ENCODE measurements at places on chromosomes 11 and 22.

- no peak for DNase-seq
These were observed 17.0 kb downstream of the FADD start for GRCh38 chr11:70220136-70220535.

- no peak for DNase-seq
These were observed 62.5 kb upstream of the GAL start for GRCh38 chr11:68621826-68622225.

- DNase-seq: no peak
These were observed 26.2 kb upstream of the SHISAL1 start for GRCh38 chr22:44338906-44339305.

DNA sequence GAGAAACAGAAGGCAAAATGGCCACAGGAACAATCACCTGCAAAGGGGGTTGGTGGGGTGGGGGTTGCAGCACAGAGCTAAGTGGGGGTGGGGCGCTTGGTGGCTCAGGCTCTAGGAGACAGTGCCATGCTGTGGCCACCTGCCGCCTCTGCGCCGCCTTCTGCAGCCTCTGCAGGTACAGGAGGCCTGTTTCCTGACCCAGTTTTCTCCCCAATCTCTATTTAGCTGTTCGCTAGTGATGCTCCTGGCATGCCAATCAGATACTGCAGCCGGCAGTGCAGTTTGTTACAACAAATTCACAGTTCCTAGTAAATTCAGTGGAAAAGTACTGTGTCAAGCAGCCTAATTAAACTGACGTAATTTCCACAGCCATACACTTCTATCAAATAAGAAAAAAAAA, 106.4 kb downstream of the SERGEF start:
- no peak for DNase-seq

GRCh38 chr22:45319324-45319685, 9.6 kb downstream of the FAM118A start:
- no peak for DNase-seq

GRCh38 chr22:17744430-17744829, 29.8 kb downstream of the BID start:
- no peak for DNase-seq

GRCh38 chr22:29393019-29393608, 4.7 kb upstream of the AP1B1 start:
- no peak for DNase-seq

- DNase-seq: no peak
These were observed 137.2 kb downstream of the GRIK4 start for GRCh38 chr11:120648771-120649170.
